Hematopoietic multipotent progenitor cell treated with erythropoietin and hydrocortisone succinate and interleukin-3 and kit ligand, for 17 days (in vitro differentiated cells): ENCODE measurements at places on chromosomes 4 and X.
A peak's percentile ranks its signal among the peaks of the same experiment; 100 is the strongest.

DNA sequence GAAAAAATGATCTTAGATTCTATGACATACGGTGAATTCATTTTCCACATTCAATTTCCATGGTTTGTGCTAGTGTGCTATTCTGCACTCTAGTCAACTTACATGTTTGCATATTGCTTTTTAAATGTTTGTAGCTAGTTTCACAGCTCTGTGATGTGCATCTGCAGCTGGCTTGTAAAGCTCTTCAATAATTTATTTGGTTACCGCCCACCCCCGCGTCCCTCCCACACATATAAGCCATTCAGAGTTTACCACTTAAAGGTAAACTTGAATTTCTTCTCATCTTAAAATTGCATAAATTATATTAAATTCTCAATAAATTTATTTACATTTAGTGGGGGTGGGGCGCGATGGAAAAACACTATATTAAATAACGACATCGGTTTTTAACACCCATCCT is 291 bp upstream of the NBDY start:
- DNase-seq = no peak

DNA sequence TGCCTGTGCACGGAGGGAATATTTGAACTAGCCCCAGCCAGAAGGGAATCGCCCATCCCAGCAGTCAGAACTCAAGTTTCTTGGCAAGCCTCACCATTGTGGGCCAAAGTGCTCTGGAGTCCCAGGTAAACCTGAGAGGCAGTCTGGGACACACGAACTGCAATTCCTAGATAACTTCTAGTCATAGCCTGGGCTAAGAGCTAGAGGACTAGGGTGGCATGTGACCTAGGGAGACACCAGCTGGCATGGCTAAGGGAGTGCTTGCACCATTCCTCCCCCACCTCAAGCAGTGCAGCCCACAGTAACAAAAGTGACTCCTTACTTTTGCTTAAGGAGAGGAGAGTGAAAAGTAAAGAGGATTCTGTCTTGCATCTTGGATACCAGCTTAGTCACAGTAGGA is 935.2 kb downstream of the DMD start:
- no peak for DNase-seq

GRCh38 chr4:71261001-71261400 is 77.8 kb upstream of the SLC4A4 start:
- no peak for DNase-seq

DNA sequence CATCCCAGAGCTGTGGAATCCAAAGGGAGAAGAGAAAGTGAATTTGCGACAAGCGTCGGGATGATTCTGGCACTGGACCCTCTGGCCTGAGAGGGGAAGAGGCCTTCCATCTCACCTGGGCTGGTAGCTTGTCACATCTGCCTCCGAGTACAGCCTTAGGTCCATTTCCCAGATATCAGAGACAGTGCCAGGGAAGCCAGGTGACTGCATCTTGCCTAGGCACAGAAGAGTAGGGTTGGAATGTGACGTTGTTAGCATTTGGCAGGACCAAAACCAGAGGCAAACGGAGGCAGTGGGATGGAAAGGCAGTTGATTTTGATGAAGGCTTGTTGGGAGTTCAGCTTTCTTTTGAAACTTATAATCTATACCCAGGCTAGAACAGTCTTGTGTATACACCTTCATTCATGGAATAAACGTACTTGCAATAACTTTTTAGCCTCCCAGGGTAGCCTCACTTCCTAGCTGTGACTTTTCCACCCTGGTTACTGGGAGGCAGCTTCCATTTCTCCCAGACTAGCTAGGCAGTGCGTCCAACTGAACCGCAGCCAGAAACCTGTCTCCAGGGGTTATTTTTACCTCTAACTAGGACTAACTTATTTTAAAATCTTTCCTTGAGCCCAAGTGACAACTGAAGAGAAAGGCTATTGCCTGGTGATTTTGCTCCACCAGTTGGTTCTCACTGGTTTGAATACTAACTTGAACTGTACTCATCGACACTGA is 5.9 kb downstream of the SOD3 start:
- DNase-seq = no peak

GRCh38 chr4:141913928-141914327 is 277.5 kb downstream of the IL15 start:
- DNase-seq = peak; percentile 21

DNA sequence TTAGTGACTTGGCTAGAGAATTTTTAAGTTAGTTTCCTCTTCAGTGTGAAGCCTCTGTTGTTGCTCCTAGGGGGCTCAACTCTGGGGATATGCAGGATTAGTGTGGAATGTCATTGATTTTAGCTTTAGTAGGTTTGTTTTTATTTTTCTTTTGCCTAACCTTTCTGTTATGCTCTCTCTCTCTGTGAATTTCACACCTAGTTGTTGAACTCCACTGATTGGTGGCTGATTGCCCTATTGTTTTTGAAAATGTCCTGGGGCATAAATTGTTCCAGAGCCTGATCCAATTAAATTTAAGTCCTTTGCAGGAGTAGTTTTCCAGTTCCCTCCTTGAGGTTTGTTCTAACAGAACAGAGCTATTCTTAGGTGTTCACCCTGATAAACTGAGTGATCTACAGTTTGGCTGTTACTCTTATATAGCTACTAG is 393.3 kb upstream of the CTSO start:
- no peak for DNase-seq

DNA sequence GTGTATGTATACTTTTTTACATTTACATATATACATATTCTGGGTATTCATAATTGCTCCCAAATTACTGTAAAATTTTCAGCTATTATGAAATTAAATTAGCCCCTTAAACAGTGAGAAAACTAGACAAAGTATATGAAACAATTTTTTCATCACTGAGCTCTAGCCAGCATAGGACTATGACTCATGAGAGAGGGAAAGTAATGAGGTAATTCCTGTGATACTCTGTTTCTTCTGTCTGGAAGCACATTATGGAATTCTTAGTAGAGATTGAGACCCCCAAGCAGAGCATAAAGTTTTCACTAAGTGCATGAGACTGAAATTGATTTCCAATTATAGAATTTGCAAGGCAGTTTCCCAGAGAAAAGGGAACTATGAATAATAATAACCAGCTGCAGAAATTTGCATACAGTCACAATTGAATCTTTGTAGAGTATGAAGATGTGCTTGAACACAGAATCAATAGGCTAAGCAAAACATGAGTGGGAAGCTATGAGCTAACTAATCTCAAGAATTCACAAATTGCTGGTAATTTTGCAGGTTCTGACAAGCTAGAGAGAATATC is 779.3 kb downstream of the ARAP2 start:
- DNase-seq = no peak

DNA sequence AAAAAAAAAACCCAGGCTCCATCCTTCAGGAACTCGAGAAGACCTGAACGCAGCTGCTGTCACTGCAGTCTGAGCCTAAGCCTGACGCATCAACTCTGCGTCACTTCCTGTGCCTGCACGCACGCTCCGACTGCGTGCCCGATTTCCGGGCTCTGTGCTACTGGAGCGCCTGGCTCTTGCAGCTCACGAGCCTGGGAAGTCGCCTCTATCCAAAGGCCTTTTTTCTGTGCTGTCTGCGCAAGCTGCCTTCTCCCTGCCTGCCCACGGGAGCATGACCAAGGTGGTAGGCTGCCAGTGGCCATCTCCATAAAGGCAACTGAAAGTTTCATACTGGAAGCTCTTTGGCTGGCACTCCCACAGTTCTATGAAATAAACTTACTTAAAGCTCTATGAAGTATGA is 9.9 kb upstream of the GASK1B start:
- DNase-seq = no peak

DNA sequence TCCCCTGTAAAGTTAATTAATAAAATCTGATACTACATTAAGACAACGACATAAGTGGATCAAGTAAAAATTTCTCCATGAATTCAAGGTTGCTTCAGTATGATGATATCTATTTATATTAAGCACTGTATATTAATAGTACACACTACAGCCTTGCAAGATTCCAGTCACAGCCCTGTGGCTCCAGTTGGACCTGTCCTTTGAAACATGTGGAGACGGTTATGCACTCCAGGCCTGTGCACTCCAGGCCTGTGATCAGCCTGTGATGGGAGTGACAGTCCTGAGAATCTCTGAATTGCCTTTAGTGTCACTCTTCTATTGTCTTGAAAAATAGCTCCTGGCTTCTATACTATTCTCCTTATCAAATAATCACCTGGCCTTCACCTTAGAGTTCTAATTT is 981.1 kb upstream of the AGA start:
- no peak for DNase-seq

DNA sequence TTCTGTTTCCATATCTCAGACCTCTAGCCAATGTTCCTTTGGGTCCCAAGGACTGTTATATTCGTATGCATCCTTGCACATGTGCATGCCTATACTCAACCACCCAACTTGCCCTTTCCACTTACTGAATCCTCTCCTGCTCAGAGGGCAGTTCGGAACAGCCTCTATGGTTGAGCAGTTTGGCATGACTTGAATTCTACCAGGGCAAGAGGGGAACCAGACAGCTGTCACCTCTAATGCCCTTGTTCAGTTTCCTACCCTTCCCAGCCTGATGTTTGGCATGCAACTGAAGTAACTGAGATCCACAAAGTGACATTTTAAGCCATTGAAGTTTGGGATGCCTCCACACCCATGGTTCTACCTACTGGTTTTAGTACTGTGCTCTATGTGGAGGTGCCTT is 17.5 kb downstream of the DRP2 start:
- DNase-seq = no peak

DNA sequence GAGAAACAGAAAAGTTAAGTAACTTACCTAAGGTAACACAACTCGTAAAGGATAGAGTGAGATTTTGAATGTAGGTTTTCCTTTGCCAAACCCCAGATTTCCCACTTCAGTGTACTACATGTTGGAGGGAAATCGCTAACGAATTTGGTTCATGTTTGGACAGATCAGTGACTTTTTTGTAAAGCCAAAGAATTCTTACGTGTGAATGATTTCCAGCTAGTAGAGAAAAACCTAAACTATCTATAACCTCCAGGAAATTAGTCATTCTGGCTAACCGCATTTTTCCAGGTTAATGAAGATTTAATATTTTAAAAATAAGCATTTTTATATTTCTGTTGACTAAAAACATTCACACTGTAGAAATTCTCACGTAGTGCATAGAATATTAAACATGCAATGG is 7.2 kb downstream of the TENM3 start:
- no peak for DNase-seq
